ENCODE measurements at places on chromosomes 13 and 19.

- no peak for DNase-seq
Measured at GRCh38 chr19:33552191-33552927, 30.8 kb upstream of the PEPD start.

- DNase-seq, result no peak
Measured at GRCh38 chr13:61214551-61214950, 201.1 kb downstream of the PCDH20 start.

- no peak for DNase-seq
Measured at GRCh38 chr19:16895467-16896145, 6.8 kb downstream of the F2RL3 start.

- no peak for DNase-seq
Measured at GRCh38 chr13:27857282-27857681, 62.5 kb upstream of the PDX1 start.

Measured in Karpas-422 (cell line).